ENCODE measurements at places on chromosomes 4 and X.

- DNase-seq = no peak
Observed at GRCh38 chr4:158997660-158998349, 105.1 kb upstream of the RAPGEF2 start.

DNA sequence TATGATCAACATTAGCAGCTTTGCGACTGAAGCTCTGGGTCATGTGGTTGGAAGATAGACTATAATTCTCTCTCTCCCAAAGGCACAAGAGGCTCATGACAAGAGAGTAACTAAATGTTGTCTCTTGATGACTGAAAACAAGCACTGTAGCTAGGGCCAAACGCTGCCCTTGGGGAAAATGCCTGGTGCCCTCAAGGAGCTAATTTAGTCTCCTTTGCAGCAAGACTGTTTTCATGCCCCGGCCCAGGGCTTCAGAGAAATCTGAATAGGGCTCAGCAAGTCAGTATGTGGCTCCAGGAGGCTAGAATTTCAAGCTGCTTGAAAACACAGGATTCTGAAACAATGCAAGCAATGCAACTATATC, 411.9 kb downstream of the GPAT3 start:
- no peak for DNase-seq

DNA sequence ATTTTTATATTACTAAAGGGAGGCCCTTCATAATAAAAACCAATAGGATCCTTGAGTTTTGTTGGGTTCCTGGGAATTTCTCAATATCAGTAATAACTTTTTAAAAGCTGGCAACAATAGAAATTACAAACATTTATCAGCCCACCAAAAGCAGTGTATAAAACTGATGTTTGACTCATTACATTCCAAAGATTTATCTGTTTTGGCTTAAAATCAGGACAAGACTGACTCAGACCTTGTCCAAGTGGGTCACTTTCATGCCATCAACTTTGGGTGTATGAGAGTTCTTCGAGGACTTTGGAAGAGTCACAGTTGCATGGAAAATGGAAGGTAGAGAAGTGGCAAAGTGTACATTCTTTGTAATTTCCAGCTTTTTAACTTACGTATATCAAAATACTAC, 102.8 kb downstream of the FRMPD4 start:
- DNase-seq = no peak

DNA sequence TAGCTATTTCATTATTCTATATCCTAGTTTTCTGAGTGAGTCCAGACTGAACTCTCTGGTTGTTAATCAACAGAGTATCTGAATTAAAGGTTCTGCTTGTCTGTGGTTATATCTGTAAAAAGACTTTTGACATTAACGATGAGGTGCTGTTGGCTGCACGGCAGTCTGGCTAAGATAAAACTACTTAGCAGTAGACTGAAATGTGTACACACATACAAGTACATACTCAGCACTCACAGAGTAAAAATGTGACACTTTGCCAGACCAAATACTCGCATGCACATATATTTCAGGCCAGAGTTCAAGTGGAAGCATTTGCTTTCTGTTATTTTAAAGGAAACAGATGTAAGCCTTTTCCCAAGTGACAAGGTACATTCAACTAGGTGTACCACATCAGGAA, 80.5 kb downstream of the PRDM5 start:
- DNase-seq = no peak

- DNase-seq = peak; percentile 7
Observed at GRCh38 chr4:38625508-38625907, 38.5 kb upstream of the KLF3 start.

DNA sequence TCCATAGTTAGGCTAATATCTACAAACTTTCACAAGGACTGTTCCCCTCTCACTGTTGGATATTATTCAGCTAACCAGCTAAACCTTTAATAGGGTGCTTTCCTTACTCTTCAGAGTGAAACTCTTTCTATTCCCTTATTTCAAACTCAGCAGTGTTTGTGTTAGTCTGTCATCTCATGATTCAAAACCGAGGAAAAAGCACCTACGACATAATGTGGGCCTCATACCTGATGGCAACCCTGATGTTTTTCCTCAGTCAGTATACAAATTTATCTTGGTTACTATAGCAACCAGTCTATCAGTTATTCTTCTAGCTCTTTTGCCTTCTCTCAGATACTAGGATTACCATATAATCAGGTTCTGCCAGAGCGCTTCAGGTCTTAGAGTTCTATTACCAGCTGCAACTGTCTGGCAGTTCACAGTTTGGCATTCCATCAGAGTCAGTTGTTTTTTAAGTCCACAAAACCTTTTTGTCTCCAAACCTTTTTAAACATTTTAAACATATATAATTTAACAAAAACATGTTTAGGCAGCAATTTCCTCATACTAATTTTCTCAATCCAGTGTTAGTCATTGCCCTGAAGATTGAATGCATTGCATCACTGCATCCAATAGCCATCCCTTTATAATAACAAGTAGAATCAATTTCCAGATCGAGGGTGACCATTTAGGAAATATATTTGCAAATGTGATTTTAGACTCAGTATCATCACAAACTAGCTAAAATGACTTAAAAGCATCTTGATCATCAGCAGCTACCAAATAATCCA, 7.4 kb downstream of the WDR44 start:
- DNase-seq = no peak

DNA sequence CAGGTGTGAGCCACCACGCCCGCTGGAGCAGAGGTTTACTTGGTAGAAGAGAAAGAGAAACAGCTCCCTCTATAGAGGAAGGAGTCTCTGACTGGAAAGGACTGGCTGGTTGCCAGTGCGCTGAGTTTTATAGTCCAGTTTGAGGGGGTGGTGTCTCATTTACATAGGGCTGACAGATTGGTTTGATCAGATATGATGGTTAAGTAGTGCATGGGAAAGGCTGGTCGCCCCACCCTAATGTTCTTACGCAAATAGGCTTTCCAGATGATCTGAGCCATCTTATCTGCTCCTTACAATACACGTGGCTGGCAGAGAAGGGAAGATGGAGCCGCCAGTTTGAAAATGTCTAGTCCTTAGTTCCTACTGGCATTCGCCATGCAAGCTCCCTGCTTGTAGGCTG, 439.5 kb downstream of the NAF1 start:
- no peak for DNase-seq

GRCh38 chr4:37737466-37737865, 51.3 kb upstream of the RELL1 start:
- no peak for DNase-seq

DNA sequence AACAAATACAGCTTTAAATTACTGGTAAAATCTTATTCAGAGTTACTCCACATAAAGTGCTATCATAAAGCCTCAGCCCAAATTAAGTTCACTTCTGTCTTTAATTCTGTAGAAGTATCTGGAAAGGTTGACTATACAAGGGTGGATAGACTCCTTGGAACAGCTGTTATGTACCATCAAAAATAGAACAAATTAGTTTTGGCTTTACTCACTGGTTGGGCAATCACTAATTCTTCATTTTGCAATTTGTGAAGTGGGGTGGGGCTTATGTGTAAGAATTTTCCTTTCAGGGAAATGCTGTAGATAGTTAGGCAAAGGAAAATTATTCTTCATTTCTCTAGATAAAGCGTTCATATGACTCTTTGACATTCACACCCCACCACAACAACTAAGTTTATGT, 7.8 kb downstream of the DIAPH2 start:
- no peak for DNase-seq

GRCh38 chr4:182913621-182914020, 3.6 kb downstream of the DCTD start:
- no peak for DNase-seq

DNA sequence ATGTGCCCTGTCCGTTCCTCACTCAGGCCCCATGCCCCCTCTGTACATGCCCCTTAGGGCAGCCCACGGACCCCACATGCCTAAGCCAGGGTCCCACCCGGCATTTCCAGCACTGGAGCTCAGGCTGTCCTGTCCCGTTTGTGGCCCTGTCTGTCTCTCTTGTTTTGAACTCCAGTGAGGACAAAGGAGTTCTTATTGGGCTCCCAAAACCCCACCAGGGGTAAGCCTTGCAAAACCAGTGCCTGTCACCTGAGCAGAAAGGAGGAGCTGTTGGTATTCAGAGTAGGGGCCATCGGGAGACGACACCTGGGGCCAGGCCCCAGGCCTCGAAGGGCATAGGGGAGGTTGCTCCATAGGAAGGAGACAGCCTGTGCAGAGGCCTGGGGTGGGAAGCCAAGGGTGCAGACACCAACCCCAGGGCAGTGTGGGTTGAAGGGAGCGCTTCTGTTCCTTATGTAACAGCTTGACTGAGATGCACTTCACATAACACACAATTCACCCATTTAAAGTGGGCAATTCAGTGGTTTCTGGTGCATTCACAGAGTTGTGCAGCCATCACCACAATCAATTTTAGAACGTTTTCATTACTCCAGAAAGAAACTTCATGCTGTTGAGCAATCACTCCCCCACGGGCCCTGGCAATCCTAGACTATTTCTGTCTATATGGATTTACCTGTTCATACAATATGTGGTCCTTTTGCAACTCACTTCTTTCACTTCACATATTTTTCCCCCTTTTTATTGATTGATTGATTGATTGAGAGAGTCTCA, 31.7 kb downstream of the MAN2B2 start:
- DNase-seq = no peak

DNA sequence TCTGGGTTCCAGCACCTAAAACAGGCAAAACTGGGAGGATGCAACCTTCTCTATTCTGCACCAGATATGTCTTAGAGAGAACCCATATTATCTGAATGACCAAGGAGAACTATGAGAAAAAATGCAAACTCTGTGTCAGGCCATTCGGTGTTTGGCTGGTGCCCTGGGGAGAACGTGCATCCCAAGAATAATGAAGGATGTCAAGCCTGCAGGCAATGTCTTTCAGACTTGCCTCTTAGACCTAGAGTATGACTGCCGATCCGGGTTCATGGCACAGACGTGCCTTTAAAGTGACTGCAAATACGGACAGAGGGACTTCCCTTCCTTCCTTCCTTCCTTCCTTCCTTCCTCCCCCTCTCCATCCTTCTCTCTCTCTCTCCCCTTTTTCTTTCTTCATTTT, 6.9 kb downstream of the XAGE1B start:
- DNase-seq = no peak

GRCh38 chr4:20652226-20652885, 47.9 kb upstream of the PACRGL start:
- no peak for DNase-seq

DNA sequence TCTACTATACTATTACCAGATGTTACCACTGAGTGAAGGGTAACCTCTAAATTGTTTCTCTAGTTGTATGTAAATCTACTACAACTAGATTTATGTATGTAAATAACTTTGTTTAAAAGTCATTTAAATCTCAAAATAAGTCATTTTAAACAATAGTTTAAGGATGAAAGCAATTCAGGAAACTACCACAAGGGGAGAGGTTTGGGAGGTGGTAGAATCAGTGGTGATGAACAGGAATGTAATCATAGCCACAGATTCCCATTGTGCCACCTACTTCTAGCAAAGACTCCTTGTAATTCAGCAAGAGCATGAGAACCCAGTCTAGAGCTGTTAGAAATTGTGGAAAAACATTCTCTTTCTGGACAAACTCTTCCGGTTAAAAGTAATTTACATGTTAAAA, 234.6 kb downstream of the SLC7A11 start:
- no peak for DNase-seq

DNA sequence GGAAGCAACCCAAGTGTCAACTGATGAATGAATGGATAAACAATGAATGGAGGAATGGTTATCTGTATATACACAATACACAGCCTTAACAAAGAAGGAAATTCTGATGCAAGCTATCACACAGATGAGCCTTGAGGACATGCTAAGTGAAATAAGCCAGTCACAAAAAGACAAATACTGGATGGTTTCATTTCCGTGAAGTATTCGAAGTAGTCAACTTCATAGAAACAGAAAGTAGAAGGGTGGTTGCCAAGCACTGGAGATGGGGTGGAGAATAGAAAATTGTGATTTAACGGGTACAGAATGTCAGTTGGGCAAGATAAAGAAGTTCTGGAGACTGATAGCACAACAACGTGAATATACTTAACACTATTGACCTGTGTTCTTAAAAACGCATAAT, 28.2 kb downstream of the CENPU start:
- DNase-seq = no peak

DNA sequence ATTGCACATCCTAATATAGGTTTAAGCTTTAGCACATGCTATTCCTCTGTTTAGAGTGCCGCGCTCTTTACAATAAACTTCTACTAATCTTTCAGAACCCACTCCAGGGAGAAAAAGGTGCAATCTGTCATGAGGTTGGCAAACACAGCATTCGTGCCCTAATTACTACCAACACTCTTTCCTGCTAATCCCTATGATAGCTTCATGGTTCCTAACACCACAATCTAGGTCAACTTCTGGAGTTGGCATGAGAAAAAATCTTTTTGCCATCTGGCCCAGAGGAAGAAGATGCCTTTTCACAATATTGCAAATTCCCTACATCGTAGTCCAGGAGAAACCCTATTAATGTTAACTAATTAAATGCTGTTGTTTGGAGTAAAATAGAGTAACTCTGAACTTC, 39.6 kb downstream of the TMA16 start:
- no peak for DNase-seq

- no peak for DNase-seq
Observed at GRCh38 chrX:114500622-114501021, 83.3 kb upstream of the HTR2C start.

- no peak for DNase-seq
Observed at GRCh38 chr4:127782025-127782274, 172 bp upstream of the HSPA4L start.

All from stimulated activated CD4-positive, alpha-beta T cell treated with anti-CD3 and anti-CD28 coated beads, Interleukin-4, amount 100 ng/mL, for 4 hours (primary cell).